ENCODE measurements at places on chromosomes 3 and 15.

DNA sequence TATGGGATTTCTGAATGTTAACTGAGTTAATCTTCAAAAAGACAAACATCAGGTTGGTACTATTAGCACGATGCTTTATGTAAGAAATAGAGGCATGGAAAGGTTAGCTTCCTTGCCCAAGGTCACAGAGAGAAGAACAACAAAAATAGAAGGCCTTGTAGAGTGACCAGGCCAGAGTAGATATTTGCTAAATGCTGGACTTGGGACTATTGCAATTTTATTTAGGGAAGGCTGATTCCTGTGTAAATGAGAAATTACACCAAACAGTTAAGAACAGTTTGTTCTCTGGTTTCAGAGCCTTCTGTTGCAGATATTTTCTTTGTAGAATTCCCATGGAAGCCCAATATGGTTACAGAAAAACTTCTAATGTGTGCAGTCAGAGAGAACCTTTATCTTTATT is 16.4 kb upstream of the SLITRK3 start:
- DNase-seq: no peak

GRCh38 chr15:59369597-59369996 is 3.1 kb downstream of the MYO1E start:
- no peak for DNase-seq

DNA sequence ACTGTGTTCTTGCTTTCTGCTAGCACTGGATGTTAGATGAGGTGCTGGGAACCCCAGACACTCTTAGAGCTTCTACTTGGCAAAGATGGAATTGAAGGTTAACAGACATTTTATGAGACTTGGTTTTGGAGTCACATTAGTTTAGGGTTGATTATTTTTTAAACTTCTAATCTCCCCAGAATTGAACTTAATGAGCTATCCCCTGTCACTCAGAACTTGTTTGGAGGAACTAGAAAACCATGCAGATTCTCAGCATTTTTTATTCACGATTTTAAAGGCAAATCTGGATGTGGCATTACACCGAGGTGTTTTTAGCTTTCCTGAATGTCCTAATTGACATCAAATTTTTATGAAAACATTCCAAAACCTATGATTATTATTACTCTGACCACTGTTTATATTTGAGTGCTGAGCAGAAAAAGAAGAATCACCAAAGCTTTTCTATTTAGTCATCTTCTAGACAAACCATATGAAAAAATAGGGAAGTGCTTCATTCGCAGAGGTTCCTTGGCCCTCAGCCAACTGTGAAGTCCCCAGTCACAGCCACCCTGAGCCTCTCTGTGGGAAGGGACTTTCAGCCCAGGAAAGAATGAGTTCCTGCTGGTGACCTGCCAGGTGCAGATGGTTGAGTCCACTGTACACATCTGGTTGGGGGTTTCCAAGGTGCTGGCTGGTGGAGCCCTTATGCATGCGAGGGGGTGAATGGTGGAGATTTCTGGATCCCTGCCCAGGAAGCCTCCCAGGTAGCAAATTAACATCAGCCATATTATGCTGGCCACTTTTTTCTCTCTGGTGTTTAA is 196.0 kb upstream of the TOPAZ1 start:
- no peak for DNase-seq

- no peak for DNase-seq
Measured at GRCh38 chr3:49500205-49500731, 30.2 kb downstream of the DAG1 start.

GRCh38 chr3:171556574-171557145 is 96.5 kb upstream of the TNIK start:
- DNase-seq: no peak

GRCh38 chr3:50648313-50648712 is 26.4 kb upstream of the DOCK3 start:
- DNase-seq: no peak

DNA sequence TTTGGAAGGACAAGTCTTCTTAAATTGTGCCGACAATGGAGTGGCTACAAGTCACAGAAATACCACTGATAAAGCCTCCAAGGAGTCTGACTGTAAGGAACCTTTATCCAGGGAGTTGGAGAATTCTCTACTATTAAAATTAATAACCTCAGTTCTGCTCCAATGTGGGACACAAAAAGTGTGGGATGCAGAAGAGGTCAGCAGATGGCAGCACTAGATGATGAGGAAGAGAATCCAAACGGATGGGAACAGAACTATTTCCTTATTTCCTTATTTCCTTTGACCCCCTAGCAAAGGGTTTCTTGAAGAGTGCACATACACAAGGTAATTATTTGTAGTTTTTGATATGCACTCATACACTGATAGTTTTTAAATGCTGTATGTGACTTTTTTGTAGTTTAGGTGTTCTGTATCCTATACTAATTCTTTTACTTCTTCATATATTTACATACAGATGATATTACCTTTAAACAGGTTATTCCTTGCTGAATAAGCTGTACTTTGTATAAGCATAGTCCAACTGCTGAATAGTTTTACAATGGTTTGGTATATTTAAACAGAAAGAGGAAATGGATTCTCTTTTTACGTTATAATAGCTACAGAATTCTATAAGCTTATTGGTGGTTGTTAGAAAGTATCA is 25.6 kb upstream of the NLGN1 start:
- DNase-seq: no peak

GRCh38 chr15:63344731-63345390 is 36.8 kb downstream of the CA12 start:
- no peak for DNase-seq
